ENCODE measurements at places on chromosomes 5 and 9. TPM values are rescaled to one million over a fixed set of nuclear protein-coding genes. Genes with fewer than 3 reads are reported as not detected.

DNA sequence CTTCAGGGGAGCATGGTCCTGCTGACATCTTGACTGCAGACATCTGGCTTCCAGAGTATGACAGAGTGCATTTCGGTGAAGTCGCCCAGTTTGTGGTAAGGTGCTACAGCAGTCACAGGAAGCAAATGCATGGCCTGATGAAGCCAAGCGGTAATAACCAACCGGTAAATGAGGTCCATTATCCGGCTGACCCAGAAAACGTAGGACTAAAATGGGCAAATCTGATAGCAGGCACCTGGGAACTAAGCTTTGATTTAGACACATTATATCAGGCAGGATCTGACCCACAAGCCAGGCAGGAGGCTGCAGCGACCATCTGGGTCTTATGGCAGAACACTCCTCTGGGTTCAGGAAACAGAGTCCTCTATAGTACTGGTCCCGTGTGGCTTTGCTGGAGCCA is 454.6 kb downstream of the GADD45G start:
- DNase-seq = no peak

GRCh38 chr5:25950681-25951080 is 1087.7 kb downstream of the CDH9 start:
- no peak for DNase-seq

The PDLIM4 gene
- total RNA-seq = 6.7 TPM

The ORM1 gene
- 9.2 TPM for total RNA-seq

The AIF1L gene
- total RNA-seq = 16.0 TPM

DNA sequence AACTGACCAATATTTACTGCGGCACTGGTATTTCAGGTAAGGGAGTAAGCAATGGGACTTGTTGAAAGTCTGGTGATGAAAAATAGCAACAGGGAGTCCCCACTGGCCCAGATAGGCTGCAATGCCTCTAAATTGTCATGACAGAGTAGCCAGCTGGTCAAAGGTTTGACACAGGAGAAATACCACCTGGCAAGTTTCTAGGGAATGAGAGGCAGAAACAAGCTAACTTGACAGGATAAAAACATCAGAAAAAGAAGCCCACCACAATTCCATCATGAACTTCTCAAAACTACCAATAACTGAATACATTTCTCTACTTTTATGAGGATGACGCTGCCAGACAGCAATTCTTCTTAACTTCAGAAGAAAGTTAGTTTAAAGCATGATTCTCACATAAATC is 99.8 kb downstream of the STRBP start:
- no peak for DNase-seq

- DNase-seq = no peak
Measured at GRCh38 chr9:116417464-116417863, 263.9 kb downstream of the PAPPA start.
